Calu3 (cell line): ENCODE measurements at places on chromosomes 12 and 14. TPM values are rescaled to one million over a fixed set of nuclear protein-coding genes. Genes with fewer than 3 reads are reported as not detected.

The EID3 gene
- total RNA-seq = 5.5 and 6.1 TPM in 2 replicates

The KRT6C gene
- total RNA-seq = not detected in 2 replicates

The PRR4 gene
- 3.1 and 4.7 TPM in 2 replicates for total RNA-seq

The TGFB3 gene
- total RNA-seq = 2.2 and 2.5 TPM in 2 replicates

DNA sequence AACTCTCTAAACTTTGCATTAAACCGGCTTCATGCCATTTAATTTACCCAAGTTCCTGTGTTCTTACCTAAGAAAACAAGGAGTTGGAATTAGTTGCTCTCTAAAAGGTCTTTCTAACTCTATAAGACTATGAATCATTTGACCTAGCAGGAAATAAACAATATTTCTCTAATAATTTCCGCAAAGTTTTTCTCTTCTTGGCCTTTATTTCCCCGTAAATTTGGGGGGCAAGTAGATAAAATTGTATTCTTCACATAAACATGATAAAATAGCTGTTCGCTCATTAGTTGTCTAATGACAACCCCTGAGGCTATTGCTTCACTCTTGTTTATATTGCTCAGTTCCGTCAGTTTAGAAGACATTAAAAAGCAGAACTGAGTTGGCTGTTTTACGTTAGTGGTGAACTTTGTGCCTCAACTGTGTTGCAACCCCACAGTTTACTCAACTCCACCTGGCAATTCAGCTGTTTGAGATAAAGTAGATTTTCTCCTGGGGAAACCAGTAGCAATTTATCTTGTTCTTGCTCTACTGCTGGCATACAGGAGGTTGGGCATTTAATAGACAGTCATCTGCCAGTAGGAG, 74.7 kb downstream of the BTG1 start:
- peak; percentile 46 for DNase-seq

The IL23A gene
- 1.8 and 2.9 TPM in 2 replicates for total RNA-seq

- no peak for DNase-seq
These were observed 12.0 kb downstream of the SLC15A4 start for GRCh38 chr12:128811806-128812205.

- no peak for DNase-seq
These were observed 330.7 kb upstream of the DCN start for GRCh38 chr12:91513313-91513712.

- no peak for DNase-seq
These were observed 43.4 kb downstream of the RAD52 start for GRCh38 chr12:906062-906585.

The DDX51 gene
- 46.3 and 48.0 TPM in 2 replicates for total RNA-seq

DNA sequence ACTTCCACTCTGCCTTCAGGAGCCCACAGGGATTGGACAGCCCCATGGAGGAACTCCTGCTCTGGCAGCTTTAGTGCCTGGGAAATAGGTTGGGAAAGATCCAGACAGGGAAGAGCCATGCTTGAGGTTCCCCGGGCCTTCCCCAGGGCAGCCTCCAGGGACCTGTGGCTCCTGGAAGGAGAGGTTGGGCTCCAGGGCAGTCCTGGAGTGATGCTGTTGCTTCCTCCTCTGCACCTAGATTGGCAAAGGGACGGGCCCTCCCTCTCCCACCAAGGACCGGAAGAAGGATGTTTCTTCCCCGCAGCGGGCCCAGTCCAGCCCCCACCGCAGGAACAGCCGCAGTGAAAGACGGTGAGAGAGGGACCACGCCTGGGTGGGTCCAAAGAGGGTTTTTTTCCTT, 16.5 kb downstream of the VASH1 start:
- DNase-seq = no peak

DNA sequence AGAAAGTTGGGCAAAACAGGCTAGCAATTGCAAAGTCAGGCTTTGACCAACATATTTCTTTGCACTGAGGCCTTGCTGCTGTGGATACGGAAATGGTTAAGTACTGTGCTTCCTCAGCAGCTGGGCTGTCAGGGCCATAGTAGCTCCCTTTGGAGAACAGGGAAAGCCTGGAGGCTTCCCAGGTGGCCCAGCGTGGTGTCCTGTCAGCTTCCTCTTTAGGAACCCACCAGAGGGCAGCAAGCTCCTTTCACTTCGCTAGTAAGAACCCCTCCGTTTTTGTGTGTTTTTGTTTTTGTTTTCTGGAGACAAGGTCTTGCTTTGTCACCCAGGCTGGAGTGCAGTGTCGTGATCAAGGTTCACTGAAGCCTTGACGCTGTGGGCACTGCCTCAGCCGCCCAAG, 1.7 kb upstream of the CFAP251 start:
- DNase-seq = peak; percentile 27

GRCh38 chr12:87344699-87345098, 684.5 kb downstream of the C12orf50 start:
- DNase-seq = no peak

DNA sequence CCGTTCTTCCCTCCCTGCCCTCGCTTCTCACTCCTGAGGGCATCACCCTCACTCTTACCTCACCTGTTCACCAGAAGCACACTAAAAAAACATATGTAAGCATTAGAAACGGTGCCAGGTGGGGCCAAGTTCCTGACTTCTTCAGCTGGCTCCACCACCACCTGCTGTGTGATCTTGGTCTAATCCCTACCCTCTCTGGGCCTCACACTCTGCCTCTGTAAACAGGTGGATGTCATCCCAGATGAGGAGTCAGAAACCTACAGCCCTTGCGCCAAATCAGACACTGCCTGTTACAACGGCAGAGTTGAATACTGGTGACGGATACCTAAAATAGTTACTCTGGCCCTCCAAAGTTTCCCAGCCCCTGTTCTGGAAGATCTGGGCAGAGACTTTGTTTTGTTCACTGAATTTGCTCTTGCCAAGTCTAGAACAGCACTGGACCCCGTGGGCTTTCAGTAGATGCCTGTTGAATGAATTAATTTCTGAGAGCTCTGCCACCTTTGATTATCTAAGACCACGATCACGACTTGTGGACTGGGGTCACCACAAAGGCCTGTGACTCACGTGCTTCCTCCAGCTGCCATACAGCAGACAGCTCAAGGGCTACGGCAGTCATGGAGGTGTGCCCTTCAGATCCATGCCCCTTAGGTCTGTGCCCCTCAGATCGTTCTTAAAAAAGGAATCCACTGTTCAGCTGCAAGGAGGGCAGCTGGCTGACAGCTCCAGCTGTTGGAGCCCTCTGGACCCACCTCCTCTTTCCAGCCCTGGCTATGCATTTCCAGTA, 71.9 kb downstream of the GSC start:
- DNase-seq = no peak

DNA sequence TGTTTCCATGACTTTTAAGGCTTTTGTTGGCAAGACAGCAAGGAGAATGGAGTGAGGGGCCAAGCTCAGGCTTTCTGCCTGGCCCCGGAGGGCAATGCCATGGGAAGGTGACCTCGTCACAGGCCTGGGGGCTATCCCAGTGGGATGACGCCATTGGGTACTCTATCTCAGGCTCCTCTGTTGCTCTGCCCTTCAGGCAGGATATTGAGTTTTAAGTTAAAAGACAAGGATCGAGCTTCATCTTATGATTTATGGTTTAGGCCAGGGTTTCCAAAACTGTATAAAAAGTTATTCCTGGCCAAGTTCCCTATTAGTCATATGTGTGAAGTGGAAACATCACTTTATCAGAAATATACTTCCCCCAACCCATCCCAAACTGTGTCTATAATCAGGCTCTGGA, 127.7 kb downstream of the ZFP36L1 start:
- DNase-seq = no peak

The CCDC177 gene
- not detected in 2 replicates for total RNA-seq

GRCh38 chr12:106205208-106206069, 42.4 kb downstream of the CKAP4 start:
- peak; percentile 73 for DNase-seq

GRCh38 chr14:65263177-65263788, 149.2 kb upstream of the FUT8 start:
- DNase-seq = no peak

DNA sequence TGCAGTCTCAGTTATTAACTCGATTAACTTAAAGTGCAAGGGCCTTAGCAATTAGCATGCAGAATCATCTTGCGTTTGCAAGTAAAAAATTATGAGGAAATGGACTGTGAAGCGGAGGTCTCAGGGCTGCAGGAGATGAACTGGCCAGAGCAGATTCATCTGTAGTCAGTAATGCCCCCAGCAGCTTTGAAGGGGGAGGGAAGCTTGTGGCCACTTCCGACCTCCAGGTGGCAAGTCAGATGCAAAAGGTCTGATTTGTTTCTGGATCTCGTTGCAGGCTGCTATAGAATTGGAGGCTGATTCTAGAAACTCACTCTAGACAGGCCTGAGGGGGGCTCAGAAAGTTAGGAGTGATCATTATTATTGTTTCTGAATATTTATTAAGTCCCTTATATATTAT, 107.4 kb upstream of the RGS6 start:
- DNase-seq = no peak

The OTX2 gene
- not detected in 2 replicates for total RNA-seq

The SRSF9 gene
- 284 and 292 TPM in 2 replicates for total RNA-seq

The TOMM20L gene
- total RNA-seq = not detected in 2 replicates

DNA sequence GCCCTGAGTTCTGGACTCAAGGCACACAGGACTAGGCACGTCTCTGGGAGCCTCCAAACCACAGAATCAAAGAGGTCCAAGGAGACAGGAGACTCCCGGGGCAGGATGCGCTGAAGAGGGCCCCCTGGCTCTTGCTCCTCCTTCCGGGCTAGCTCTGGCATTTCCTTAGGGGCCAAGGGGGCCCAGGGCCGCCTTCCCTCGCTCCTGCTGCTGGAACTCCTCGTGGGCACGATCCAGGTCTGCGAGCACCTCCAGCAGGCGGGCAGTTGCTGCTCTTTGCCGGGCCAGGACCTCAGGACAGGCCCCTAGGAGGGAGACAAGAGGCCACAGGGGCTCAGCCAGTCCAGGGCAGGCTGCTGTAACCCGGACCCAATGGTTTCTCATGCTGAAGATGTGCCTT, 35.8 kb downstream of the RASAL1 start:
- no peak for DNase-seq

- DNase-seq = no peak
These were observed 23.7 kb downstream of the PCNX1 start for GRCh38 chr14:70931008-70931407.

GRCh38 chr14:56650979-56651378, 71.4 kb downstream of the TMEM260 start:
- no peak for DNase-seq

The CLEC4A gene
- total RNA-seq = 0.47 TPM in 1 of 2 replicates, not detected in the other

- DNase-seq = no peak
These were observed 334.7 kb downstream of the DPF3 start for GRCh38 chr14:72559202-72559601.

DNA sequence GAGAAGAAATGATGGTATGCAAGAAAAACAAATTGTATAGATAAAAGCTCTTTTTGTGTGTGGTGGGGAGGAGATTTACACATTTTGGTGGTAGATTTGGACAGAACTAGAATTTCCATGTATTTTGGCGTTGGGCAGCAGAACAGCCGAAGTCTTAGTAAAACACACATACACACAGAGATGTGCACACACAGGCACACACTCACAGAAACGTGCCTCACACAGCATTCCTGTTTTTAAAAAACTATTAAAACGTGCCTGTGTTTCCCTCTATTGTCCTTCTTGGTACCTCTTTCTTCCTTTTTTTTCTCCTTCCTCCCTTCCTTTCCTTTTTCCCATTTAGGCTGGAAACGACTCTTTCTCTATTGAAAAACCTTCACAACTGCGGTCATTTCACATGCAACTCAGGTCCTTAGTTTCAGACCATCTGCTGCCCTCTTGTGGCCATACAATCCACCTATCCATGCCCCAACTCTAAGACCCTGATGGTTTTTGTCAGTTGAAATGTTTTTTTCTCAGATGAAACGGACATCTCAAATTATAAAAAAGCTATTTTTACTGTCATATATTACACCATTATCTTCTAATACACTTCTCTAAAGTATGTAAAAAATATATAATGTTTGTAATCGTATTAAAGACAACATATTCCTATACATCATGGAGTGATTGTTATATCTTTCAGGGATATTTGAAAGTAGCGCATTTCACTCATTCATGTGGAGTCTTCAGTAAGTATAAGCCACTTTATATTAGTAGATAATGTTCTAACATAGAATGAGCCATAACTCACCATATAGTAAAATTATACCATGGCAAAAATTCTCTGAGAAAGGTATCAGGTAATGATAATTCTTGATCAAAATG, 386.7 kb upstream of the NOVA1 start:
- peak; percentile 48 for DNase-seq

- DNase-seq = no peak
These were observed 69.0 kb upstream of the RERGL start for GRCh38 chr12:18158774-18159557.

- DNase-seq = no peak
These were observed 104.8 kb downstream of the GPATCH2L start for GRCh38 chr14:76256545-76256944.

The CDH24 gene
- total RNA-seq = 5.0 and 5.7 TPM in 2 replicates

- no peak for DNase-seq
These were observed 233.8 kb downstream of the CACNA1C start for GRCh38 chr12:2286461-2287131.

The TMTC1 gene
- 0.17 and 0.24 TPM in 2 replicates for total RNA-seq

DNA sequence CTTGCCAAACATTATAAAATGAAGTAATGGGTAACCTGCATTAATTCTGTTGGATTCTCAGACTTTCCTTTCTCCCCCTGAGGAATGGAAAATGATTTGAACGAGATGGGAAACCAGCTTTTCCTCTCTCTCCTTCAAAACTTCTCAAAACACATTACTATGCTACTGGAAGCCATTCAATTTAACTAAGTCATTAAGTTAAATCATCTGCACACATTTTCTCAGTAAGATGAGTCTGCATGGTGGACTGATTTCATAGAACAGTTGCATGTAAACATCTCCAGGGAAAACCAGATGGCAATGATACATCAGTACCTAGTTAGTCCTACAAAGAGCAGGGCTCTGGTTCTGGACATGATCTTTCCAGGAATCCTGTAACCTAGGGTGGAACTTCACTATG, 59.9 kb downstream of the BMP4 start:
- DNase-seq = no peak

GRCh38 chr14:70856851-70857495, 47.7 kb upstream of the MAP3K9 start:
- no peak for DNase-seq

DNA sequence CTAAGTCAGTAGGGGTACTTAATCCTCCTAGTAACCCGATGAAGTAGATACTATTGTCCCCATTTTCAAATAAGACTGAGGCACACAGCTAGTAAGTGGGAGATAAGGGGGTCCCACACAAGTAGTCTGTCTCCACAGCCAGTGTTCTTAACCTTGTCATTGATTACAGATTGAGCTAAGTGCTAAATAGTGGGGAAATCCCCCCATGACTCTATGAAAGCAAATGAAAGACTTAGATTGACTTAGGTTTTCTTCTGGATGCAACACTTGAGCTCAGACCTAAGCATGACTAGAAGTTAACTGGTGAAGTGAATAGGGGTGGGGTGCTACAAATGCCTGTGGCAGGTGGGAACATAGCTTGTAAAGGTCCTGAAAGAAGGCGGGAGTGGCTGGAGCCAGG, 73.8 kb downstream of the SYNE2 start:
- DNase-seq = no peak

GRCh38 chr14:103735022-103735421, 19.4 kb downstream of the ZFYVE21 start:
- no peak for DNase-seq
